ENCODE measurements at places on chromosomes 11 and 22.

GRCh38 chr11:124752471-124753102 is 532 bp upstream of the VSIG2 start:
- DNase-seq = no peak

- DNase-seq = no peak
Observed at GRCh38 chr22:29979777-29980321, 96.9 kb downstream of the MTMR3 start.

DNA sequence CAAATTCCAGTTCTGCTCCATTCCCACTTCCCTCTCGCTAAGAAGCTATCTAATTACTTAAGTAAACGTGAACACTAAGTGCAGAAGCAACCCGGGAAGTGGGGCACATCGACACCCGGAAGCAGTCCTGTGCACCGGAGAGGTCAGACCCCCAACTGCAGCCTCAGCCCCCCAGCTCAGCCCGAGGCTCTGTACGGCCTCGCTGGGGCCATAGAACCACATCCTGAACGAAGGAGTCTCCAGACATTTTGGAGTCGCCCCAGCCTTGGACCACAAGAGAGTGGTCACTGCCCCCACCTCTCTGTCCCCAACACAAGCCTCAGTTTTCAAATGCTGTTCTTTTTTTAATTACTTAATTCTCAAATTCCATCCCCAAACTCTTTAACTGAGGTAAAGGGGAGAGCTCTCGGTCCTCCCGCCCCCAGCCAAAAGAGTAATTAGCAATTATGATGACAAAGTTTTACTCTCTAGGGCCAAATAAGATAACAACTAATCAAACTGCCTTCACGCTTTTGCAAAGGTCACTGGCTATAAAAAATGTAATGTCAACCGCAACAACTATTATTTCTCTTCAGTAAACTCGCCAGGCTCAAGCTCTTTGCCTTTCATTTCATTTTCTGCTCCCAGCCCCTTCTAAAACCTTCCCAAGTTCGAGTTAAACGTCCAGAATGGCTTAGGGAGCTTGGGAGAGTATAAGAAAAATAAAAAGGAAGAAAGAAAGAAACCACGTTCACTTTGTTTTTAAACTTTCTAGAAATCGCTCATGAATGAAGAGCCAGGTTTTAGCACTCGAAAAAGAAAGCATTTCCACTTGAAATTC is 2.2 kb downstream of the PAX6 start:
- DNase-seq = peak; percentile 22

DNA sequence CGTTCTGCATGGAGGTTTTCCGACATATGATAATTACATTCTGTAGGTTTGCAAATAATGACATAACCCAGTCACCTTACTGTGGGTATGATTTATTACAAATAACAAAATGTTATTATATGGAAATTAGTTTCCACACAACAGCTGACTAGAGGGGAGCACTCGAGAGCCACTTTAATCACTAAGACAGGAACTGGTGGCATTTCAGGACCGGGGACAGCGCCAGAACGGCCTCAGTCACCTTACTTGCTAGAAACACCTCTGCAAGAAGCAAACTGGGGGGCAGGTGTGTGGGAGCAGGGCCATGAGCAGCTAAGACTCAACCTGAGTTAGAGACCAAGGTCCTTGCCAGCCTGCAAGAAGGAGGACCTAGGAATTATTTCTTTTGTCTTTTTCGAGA is 199.9 kb downstream of the DSCAML1 start:
- peak; percentile 83 for DNase-seq

DNA sequence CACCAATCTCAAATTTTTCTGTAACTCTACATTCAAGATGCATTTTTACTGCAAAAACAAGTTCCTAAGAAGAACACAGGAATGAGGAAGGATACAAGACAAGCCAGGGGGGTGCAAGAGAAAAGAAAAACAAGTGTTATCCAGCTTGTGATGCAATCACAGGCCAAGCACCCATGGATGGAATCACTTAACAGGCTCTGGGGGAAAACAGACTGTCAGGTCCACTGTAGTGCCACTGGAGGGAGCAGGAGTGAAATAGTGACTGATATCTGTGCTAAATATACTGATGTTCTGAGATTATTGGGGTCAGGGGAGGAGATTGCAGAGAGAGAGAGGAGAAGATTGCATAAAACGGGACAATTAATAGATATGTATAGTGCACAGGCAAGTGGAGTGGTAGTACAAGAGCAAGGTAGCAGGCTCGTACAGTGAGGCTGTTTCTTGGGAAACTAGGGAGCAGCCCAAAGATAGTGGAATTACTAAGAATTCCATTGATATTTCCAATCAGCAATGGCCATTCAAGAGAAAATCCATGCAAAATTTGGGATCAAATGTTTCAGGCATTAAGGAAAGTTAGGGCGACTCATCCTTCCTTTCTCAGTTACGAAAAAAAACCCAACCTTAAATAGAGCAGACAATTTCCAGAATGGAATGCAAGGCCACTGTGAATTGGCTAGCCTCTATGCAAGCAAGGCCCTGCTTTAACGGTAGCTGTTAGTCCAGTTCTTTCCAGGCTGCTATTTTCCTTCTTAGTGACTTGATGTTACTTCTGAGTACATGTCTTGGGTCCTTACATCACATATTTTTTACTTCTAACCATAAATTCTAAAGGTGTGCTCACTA is 52.2 kb upstream of the CEP126 start:
- DNase-seq = peak; percentile 63

GRCh38 chr22:26619510-26619909 is 1.7 kb upstream of the CRYBB1 start:
- DNase-seq = no peak

GRCh38 chr22:41907436-41908401 is 7.2 kb downstream of the SHISA8 start:
- peak; percentile 19 for DNase-seq

GRCh38 chr22:47835726-47836125 is 1073.3 kb downstream of the TBC1D22A start:
- no peak for DNase-seq

- no peak for DNase-seq
Observed at GRCh38 chr11:80280737-80281136, 839.9 kb upstream of the TENM4 start.

GRCh38 chr22:25892678-25893077 is 150.7 kb downstream of the MYO18B start:
- no peak for DNase-seq

DNA sequence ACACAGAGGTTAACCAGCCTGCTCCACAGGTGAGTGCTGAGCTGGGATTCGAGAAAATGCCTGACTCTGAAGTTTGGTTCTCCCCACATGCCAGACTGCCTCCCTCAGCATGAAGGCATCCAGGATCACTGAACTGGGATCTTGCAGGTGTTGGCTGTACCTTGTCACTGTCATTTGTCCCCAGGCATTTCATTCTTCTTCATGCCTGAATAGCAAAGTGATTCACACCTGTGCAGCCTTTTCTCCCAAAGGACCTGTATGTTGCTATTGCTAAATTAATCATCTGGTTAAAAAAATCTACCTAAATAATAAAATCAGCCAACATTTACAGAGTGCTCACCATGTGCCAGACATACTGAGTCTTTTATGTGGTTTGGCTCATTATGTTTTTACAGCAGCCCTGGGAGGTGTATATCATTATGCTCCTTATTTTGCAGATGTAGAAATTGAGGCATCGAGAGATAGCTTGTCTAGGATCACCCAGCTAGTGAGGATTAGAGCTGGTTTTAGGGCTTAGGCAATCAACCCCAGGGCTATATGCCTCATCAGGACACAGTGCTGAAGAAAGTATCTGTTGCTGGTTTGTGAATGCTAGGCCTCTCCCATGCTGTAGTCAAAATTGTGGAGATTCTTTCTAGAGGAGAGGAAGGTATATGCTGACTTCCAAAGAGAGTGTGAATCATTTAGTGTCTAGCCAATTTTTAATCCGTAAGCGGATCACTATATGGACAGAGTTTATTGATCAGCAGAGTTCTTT is 204.4 kb downstream of the HIPK3 start:
- no peak for DNase-seq

DNA sequence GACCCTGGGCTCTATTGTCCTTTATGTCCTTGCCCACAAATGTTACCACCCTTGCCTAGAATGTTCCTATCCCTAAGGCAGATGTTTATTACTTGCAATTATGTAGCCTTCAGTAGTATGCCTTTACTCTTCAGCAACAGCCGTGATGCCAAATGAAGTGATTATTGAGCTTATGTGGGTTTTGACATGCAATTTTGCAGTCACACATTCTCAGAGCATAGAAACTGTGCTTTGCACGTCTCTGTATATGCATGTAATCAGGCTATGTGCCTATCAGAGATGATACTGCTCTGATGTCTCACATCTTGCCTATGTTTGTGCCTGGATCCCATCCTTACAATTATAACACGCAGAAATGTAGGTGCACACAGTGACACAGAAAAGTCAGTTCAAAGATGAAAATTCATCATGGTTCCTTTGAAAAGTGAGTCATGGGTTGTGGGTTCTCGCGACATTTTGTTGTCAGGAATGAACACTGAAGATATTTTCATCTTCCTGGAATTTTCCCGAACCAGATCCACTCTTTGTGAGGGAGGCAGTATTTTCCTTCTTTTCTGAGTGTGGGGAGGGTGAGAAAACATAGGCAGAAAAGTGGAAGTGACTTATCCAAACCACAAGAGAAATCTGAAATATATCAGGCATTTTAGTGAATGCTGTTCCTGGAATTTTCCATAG is 81.1 kb downstream of the BMAL1 start:
- no peak for DNase-seq

- no peak for DNase-seq
Observed at GRCh38 chr22:36021606-36022153, 6.9 kb downstream of the RBFOX2 start.

DNA sequence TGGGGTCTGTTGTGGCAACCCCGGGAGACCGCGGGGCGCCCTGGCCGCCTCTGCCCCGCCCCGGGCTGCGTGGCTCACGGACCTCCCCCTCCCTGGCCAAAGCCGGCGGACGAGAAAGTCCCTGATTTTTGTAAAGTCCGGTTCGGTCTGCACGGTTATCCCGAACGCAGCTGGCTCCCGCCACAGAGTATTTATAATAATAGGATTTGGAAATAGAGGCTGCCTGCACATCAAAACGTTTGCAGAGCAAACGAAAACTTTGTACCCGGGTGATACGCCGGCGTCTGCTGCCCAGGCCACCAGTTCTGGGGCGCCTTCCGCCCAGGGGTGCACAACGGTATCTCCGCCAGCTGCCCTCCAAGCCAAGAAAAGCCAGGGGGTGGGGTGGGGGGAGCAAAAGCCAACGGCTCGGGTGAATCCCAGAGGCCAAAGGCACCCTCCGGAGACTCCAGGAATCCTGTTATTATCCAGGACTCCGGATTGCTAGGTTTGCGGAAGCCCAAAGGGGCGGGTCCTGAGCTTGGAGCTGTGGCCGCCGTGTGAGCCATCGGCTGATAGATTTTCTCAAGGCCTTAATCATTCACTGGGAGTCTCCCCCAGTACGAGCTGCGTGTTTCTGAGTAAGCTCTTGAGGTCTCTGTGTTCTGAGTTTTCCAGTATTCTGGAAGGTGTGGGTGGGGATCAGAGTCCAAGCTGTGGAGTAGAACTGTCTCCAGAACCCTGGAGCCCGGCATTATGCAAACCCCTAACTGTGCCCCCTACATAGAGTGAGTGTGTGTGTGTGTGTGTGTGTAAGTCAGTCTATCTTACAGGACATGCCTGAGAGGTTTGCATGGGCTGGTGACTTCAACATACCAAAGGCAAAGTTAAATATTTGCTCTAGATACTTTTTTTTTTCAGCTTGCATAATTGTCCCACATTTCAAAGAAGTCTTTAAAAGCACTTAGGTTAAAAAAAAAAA is 673 bp upstream of the SHANK2 start:
- DNase-seq = peak; percentile 67

GRCh38 chr22:37484480-37485394 is 1.4 kb downstream of the MFNG start:
- DNase-seq = no peak

GRCh38 chr11:106683435-106683834 is 334.8 kb downstream of the GUCY1A2 start:
- DNase-seq = peak; percentile 3

GRCh38 chr11:102320188-102320587 is 2.9 kb downstream of the BIRC3 start:
- DNase-seq = no peak

DNA sequence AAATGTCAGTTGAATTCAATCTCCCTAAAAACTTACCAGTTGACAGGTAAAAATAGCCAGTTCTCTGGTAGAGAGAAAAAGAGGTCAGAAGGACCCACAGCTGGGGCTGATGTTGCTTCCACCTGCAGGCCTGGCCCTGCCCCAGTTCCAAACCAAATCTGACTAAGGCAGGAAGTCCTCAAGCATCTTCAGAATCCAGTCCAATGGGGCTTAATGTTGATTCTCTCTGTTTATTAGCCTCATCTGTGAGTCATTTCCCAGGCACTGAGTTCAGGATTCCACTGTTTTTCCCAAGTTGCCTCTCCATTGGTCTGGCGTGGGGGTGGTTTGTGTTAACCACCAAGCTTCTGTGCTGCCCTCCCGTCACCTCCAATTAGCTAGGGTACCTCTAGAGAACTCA is 601.8 kb downstream of the INSC start:
- DNase-seq = no peak

- DNase-seq = no peak
Observed at GRCh38 chr11:106624377-106624776, 393.9 kb downstream of the GUCY1A2 start.

DNA sequence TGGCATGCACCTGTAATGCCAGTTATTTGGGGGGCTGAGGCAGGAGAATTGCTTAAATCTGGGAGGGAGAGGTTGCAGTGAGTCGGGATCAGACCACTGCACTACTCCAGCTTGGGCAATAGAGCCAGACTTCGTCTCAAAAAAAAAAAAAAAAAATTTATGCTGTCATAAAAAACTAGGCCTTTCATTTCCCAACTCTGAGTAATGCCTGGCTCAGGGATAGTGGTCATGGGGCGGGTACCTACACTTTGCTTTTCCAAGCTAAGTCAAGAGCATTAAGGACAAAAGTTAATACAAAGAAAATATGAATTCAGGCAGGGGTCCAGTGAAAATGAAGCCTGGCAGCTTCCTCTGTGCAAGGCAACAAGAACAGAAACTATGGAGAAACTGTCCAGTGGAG is 16.3 kb downstream of the CPSF7 start:
- DNase-seq = no peak

DNA sequence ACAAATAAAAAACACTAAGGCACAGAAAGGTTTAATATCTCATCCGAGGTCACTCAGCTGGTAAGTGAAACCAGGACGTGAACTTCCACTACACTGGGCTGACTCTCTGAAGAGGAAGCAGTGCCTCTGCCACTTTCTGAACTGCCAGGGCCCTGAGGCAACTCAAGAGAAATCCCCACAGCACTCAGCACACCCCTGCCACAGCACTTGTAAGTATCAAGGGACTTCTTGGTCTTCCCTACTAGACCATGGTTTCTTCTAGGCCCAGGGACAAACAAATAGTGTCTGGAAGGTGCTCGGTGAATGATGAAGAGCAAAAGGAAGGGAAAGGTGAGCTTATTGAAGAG is 49.7 kb downstream of the RPL27A start:
- DNase-seq = no peak

- DNase-seq = no peak
Observed at GRCh38 chr22:43152357-43153071, 1.2 kb downstream of the TSPO start.

GRCh38 chr11:8107642-8108041 is 26.6 kb downstream of the TUB start:
- DNase-seq = no peak

- peak; percentile 62 for DNase-seq
Observed at GRCh38 chr11:83157594-83158356, 844 bp downstream of the PCF11 start.

Data from neural progenitor cell (in vitro differentiated cells).